ENCODE measurements at places on chromosomes 6 and 20.

- no peak for DNase-seq
Observed at GRCh38 chr6:106747139-106747538, 117.8 kb downstream of the QRSL1 start.

DNA sequence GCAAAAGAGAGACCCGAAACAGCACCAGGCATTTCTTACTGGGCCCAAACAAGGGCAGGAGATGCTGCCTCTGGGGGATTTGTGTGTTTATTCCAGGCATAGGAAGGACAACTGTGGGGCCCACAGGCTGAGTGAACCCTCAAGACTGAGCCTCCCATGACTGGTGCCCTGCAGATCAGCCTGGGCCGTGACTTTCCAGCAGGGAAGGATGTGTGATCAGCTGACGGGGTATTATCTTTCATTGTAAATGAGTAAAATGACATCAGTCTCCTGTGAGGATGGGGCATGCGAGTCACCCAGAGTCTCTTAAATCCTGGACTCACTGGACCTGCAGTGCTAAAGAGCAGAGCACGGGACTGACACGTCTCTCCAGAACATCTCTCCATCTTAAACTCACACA, 3.9 kb upstream of the TEAD3 start:
- DNase-seq: no peak

DNA sequence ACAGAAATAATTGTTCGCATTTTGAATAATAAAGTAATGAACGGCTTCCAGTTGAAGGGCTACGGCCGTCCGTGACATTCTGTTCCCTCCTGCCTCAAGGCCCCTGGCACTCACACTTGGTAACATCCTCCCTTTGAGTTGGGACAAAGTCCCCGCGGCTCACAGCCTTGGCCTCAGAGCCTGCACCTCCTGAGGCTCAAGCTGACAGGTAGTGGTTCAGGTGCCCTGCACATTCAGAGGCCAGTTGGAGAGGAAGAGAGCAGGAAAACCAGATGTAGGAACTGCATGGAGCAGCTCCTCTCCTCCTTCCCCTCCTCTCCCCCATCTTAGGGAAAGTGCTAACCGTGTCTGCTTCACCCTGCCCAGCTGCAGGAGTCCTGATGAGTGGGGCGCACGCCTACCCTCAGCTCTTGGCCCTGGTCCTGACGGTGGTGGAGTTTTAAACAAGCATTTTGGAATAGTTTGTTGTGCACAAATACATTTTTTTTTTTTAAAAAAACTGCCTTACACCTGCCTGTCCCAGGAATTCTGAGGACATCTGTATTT, 393.1 kb downstream of the SMOC2 start:
- no peak for DNase-seq

DNA sequence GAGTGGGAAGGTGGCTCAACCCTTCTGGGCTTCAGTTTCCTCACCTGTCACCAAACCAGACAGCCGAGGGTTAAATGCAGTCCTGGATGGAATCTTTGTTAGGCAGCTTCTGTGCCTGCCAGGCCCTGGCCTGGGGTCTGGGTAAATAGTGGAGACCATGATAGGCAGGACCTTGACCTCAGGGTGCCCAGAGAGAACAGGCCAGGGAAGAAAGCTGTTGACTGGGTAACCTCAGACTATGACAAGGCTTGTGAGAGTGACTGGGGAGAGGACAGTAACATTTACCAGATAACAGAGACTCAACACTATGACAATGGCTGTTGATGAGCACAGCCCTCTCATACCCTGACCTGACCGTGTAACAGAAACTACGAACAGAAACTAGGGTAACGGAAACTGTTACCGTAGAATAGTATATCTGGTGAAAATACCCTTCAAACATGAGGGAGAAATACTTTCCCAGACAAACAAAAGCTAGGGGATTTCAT, 218.3 kb downstream of the PREX1 start:
- DNase-seq: no peak

GRCh38 chr6:158109748-158110147, 58.3 kb downstream of the SERAC1 start:
- no peak for DNase-seq

DNA sequence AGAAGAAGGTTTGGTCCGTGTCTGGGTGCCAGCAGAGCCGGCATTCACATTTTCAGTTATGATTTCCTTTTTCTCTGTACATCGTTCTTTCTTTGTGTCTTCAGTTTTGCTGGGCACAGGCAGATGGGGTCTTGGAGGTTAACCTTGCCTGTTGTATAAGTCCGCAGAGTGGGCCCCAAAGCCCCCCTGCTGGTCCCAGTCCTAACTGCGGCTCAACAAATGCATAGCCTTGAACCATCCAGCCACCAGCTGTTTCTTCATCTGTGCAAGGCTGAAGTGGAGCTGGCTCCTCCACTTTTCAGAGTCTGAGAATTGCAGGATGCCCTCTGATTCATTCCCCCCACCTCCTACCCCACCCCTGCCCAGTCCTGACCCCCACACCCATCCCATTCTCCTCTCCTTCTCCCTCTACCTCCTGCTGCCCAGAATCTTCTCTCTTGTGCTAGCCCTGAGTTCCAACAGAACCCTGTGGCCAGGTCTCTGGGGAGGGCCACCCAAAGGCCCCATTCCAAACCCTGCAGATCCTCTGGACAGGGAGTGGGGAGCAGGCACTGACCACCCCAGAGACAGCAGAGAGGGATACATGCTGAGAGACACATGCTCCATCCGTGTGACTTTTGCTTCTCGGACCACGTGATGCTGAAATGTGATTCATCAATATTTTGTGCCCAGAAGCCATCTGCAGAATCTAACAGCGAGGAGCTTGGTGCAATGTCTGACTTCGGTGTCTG, 386.5 kb upstream of the SULF2 start:
- DNase-seq: no peak

- DNase-seq: no peak
Observed at GRCh38 chr6:100103931-100104330, 109.9 kb upstream of the MCHR2 start.

DNA sequence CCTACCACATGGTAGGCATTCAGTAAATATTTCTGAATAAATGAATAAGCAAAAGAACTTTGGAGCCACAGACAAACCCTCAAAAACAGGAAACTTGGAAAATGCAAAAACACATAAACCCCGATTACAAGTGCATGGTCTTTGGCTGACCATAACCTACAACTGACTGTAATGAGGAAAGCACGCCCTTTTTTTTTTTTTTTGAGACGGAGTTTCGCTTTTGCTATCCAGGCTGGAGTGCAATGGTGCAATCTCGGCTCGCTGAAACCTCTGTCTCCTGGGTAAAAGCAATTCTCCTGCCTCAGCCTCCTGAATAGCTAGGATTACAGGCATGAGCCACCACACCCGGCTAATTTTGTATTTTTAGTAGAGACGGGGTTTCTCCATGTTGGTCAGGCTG, 11.9 kb upstream of the LATS1 start:
- DNase-seq: no peak

- no peak for DNase-seq
Observed at GRCh38 chr6:20055916-20056315, 156.4 kb downstream of the MBOAT1 start.

DNA sequence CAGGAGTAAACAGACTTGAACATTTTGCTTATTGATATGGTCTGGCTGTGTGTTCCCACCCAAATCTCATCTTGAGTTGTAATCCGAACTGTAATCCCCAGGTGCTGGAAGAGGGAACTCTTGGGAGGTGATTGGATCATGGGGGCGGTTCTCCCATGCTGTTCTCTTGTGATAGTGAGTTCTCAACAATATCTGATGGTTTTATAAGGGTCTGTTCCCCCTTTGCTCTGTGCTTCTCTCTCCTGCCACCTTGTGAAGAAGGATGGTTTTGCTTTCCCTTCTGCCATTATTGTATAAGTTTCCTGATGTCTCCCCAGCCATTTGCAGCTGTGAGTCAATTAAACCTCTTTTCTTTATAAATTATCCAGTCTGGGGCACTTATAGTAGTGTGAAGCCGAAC, 40.0 kb downstream of the MYLIP start:
- no peak for DNase-seq

GRCh38 chr20:21801193-21801592, 95.7 kb downstream of the PAX1 start:
- DNase-seq: no peak

DNA sequence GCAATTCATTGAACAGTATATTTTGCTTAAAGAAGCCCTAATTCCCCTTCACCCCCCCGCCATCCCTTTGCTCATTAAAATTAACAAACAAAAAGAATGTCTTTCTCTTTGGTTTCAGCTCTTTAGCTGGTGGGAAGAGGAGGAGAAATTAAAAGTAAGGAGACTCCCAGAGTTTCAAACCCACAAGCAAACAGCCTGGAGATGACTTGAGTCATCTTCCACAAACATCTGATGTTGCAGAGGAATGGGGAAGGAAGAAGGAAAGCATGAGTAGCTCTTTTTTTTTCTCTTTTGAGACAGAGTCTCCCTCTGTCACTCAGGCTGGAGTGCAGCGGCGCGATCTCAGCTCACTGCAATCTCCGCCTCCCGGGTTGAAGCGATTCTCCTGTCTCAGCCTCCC, 189.6 kb downstream of the ADAT2 start:
- DNase-seq: no peak

- no peak for DNase-seq
Observed at GRCh38 chr6:124772733-124773319, 189.4 kb upstream of the RNF217 start.

- DNase-seq: no peak
Observed at GRCh38 chr6:82437701-82438100, 74.1 kb downstream of the TPBG start.

GRCh38 chr6:16671302-16672289, 89.7 kb downstream of the ATXN1 start:
- no peak for DNase-seq

DNA sequence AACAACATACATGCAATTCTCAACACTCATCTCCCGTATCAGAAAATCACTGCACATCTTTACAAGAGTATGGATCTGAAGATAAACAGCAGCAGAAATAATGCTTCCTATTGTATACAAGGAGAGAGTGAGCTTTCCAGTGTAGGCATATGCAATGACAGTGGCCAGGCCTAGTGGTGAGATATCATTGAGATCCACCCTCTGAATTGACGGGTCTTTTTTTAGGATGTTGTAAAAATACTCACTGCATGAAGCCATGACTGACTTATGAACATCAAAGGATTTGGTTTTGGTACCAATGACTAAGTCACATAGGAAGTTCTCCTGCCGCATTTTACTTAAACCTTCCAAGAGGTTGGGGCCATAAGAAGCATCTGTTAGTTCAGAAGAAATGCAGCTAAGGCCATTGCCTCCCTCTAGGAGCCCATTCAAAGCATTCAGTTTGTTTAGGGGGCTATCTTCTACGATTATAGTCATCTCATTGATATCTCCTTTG, 10.8 kb downstream of the KLHL31 start:
- no peak for DNase-seq

DNA sequence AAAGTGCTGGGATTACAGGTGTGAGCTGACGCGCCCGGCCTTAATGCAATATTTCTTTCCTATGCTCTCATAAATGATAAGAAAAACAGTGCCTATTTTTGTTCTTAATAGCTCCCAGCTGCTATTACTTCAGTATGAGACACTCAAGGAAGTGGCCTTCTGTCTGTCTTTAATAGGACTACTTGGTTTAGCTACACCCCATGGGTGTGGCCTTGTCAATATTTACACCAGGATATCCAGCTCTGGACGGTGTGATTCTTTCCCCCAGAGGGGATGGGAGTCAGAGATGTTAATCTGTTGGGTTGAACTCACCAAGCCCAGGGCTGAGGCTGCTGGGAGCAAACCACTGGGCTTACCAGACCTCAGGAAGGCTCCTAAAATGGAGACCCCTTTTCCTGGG, 134.2 kb downstream of the CEP57L1 start:
- DNase-seq: no peak

- DNase-seq: no peak
Observed at GRCh38 chr6:1825926-1826325, 216.2 kb downstream of the FOXC1 start.

GRCh38 chr20:3239026-3239866, at the start of gene SLC4A11:
Gene SLC4A11 (minus strand): TSS chr20:3239190. CDS start chr20:3239137, 53 bp downstream.
- no peak for DNase-seq

DNA sequence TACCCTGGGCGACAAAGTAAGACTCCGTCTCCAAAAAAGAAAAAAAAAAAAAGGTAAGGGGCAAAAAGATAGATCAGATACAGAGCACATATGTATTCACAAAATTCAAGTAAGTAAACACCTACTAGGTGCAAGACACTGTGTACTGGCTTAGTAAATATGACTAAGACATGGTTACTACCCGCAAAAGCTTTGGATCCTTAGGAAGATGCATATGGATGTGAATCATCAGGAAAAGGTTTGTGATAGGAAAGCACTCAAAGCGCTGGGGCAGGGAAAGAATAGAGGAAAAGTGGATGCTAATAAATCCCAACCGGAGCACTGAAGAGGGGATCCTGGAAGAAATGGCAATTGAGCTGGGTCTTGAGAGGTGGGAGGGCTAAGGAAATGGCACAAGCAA, 118.8 kb upstream of the FAM184A start:
- DNase-seq: no peak

DNA sequence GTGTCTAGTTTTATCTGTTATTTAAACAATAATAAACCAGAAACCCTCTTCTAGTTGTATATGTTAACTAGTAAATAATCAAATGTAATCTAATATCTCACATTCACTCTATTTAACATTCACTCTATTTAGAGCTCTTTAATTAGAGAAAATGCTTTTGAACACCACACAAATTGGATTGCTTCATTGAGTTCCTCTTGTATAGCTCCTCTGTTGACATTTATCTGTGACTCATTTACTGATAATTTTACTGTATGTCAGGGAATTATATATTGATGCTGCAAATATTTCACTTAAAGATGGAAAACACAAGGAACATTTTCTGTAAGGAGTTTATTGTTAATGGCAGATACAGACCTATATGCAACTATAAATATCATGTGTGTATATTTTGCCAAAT, 594.6 kb downstream of the COL12A1 start:
- DNase-seq: no peak
